ENCODE measurements at places on chromosomes 11 and 22.
A peak's percentile ranks its signal among the peaks of the same experiment; 100 is the strongest.

- DNase-seq = peak; percentile 90
Observed at GRCh38 chr22:42581762-42582716, 28.3 kb downstream of the SERHL2 start.

- DNase-seq = peak; percentile 99
Observed at GRCh38 chr11:809287-810039, at the start of gene RPLP2. Gene RPLP2 (plus strand): TSS chr11:809967. CDS start chr11:810235, 268 bp downstream.

DNA sequence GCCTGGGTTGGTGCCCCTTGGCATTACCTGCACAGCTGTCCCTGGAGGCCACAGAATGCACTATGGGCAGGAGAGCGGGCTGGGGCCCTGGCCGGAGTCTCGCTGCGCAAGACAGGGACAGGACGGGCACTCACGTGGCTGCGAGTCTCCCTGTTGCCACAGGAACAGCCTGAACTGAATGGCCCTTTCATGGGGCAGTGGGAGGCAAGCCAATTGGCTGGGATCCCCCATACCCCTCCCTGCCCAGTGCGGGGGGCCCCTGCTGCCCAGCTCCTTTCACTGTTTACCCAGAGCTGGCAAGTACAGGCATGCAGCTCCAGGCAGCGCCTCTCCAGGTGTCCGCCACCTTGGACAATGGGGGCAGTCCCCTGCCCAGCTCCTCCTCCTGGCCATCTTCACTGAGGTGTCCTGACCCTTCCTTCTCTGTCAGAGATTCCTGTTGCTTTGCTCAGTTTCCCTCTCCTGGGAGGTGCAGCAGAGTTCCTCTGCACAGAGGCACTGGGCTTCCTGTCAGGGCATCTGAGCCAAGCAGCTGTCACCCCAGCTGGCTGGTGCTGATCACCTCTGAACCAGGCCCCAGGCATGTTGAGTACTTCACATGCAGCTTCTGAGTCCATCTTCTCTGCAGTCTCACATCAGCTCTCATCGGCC lies 5.2 kb downstream of the USP2 start:
- no peak for DNase-seq

- no peak for DNase-seq
Observed at GRCh38 chr11:97525273-97525672, 1135.5 kb downstream of the JRKL start.

DNA sequence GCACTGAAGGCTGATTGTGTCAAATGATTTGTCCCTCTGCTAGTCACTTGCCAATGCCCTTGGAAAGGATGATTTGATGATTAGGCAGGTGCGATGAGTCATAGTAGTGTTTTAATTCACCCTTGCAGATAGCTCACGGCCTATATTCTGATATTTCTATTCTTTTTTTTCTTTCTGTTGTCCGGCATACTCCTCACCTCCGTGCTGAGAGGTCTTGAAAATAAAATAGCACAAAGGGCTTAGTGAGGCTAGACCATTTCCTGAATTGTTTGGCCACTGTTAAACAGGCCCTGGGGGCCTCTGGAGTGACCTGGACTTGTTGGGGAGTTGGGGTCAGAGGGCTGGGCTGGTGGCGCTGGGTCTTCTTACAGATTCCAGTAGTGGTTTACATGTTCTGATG lies 99.8 kb downstream of the ZBTB16 start:
- no peak for DNase-seq

DNA sequence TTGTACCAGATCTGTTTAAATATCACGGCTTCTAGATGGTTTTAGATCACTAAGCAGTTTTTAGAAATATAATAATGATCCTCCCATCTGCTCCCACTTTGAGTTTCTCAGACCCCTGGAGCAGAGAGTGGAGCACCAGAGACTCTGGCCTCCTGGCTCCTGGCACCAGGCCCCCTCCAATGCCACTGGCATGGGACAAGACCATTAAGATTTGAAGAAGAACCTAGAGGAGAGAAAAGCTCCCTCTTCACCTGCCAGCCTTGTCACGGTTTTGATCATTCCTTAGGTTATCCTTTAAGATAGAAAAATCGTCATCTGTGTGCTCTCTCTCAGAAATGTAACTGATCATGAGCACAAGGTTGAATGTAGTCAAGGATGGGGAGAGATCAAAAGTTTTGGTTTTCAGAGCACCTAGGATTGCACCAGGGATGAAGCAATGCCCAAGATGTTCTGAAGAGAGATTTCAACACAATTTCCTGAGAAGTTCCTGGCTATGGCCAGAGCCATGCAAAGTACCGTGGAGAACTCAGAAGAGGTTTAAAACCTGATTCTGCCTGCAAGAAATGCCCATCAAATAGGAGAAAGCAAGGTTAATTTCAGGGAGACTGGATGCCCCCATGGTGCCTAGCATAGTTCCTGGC lies 22.2 kb downstream of the IL10RA start:
- no peak for DNase-seq

GRCh38 chr22:49767355-49768062 lies 60.2 kb downstream of the BRD1 start:
- peak; percentile 50 for DNase-seq

- no peak for DNase-seq
Observed at GRCh38 chr22:47613606-47614350, 851.3 kb downstream of the TBC1D22A start.

- DNase-seq = no peak
Observed at GRCh38 chr11:73308961-73309919, 1.2 kb downstream of the ARHGEF17 start.

DNA sequence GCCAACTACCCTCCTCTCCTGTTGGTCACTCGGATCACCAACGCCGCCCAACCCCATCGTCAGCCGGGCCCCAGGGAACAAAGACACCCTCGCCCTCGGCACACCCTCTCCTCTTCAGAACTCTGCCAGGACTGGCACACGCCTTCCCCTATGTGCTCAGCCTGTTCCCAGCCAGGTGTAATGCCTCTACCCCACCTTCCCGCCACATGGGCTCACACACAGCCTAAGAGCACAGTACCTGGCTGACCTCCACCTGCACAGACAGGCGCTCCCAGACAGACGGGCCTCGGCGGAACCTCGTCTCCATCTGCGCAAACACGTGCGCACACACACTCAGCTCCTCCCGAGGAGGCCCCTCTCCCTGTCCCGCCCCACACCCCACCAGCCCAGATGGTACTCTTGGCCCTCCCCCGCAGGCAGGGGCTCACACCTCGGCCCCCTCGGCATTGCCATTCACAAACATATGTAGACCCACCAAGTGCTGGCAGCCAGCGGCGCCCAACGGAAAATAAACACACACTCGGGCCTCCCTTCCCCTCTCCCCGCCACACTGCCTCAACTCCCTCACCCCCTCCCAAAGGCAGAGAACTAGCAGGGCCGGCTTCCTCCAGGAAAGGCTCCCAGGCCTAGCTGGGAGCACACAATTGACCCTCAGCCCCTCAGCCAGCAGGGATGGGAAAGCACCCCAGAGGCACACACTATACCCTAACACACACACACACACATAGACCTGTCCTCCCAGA lies 8.5 kb downstream of the ELFN2 start:
- DNase-seq = no peak

DNA sequence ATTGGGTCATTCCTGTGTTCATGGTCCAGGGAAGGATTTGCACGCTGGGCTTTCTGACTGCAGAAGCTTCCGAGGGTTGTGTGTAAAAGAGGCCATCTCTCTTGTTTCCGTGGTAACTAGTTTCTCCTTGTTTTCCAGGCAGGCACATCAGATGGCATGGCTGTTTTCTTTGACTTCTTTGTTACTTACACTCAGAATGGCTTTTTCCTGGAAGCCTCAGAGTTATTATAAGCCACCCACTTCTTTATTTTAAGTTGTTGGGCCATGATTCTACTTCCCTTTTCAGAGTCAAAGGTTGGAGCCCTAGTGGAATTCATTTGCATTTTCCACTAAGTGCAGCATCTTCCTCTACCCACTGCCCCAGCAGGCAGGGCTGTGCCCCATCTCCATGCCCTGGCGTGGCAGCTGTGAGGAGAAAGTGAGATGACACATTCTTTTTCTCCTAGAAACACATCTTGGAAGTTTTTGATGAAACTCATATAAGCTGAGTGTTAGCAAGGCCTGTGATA lies 94.9 kb downstream of the PRR5L start:
- no peak for DNase-seq

- peak; percentile 62 for DNase-seq
Observed at GRCh38 chr11:279966-280705, 1.9 kb downstream of the NLRP6 start.

- no peak for DNase-seq
Observed at GRCh38 chr22:27697888-27698287, 103.7 kb downstream of the MN1 start.

DNA sequence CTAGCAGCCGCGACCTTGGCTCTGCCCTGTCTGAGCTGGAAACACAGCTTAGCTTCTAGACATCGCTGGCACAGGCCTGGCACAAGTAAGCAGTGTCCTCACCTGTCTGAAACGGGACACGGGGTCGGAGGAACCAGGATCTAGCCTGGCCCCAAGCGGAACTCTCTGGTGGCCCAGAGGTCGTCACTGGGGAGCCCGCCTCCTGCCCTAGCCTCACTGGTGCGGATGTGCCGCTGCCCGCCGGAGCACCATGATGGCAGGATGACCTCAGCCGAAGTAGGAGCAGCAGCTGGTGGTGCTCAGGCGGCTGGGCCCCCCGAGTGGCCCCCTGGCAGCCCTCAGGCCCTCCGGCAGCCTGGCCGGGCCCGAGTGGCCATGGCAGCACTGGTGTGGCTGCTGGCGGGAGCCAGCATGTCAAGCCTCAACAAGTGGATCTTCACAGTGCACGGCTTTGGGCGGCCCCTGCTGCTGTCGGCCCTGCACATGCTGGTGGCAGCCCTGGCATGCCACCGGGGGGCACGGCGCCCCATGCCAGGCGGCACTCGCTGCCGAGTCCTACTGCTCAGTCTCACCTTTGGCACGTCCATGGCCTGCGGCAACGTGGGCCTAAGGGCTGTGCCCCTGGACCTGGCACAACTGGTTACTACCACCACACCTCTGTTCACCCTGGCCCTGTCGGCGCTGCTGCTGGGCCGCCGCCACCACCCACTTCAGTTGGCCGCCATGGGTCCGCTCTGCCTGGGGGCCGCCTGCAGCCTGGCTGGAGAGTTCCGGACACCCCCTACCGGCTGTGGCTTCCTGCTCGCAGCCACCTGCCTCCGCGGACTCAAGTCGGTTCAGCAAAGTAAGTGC lies 871 bp downstream of the SLC35E4 start:
- DNase-seq = no peak

GRCh38 chr22:36797911-36798673 lies 18.7 kb downstream of the PVALB start:
- no peak for DNase-seq

DNA sequence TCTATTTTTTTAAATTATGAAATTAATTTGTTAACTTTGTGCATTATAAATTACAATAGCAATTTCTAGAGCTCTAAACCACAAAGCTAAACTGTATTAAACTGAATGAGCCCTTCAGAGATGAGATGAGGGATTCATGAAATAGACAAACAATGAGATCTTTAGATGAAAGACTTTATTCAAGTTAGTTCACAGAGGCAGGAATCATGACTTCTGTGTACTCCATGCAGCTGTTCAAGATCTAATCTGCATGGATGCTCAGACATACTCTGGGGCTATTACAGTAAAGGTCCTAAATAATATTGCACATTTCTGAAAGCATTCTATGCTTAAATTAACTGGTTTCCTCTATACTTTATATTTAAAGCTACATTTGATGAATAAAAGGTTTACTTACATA lies 122.7 kb downstream of the FCHSD2 start:
- DNase-seq = no peak

- DNase-seq = no peak
Observed at GRCh38 chr11:93199616-93200015, 1.8 kb upstream of the SLC36A4 start.

DNA sequence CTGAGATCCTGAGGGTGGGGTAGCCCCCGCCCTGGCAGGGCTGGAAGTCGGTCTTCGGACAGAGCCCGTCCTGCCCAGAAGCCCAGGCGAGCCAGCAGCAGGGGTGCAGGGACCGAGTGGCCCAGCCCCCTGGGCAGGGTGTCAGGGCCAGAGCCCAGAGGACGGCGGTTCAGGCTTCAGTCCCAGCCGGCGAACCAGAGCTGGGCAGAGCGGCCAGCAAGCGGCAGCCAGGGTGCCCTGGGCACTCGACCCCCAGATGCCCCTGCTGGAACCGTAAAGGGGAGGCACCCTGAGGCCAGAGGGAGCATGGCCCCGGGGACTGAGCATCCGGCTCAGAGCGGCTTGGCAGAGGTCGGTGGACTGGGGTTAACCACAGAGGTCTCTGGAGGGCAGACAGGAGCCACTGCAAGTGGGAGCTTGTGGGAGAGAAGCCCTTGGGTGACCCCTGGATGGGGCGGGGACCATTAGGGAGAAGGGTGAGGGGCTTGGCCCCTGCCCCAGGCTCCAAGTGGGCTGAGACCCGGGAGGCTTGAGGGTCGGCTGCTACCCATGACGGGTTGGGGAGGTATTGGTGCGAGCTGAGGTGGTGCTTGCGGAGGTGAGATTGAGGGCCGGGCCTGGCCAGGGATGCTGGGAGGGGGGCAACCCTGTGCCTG lies 15.9 kb downstream of the LSP1 start:
- no peak for DNase-seq

DNA sequence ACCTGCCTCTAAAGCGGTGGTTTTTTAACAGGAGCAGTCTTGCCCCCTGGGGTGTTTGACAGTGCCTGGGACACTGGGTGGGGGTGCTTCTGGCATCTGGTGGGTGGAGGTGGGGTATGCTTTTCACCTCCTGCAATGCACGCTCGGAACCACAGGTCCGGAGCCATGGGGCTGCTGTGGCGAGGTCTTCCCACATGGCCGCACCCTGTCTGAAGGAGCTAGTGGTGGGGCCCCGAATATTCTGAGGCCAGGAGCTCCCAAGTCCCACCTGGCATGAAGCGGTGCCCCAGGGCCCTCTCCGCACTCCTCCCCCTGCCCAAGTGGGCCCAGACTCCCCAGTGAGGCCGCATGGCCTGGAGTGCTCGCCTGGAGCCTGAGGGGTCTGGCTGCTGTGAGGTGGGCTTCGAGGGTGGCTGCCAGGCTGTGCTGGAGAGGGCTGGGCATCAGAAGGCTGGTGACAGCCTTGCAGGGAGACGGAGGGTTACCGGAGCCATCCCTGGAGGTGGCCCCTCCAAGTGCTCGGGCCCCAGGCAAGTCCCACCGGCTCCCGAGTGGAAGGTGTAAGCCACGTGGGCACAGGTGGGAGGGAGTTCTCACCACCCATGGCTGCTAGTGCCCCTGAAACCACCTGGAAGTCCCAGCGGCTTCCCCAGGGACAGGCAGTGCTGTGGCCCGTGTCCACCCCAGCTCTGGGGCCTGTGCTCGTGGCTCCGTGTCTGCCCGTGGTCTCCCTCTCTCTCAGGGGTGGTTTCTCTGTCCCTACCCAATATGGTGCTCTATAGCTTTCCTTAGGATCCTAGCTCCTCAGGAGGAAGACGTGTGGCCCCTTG lies 15.1 kb downstream of the TBX1 start:
- no peak for DNase-seq

- peak; percentile 84 for DNase-seq
Observed at GRCh38 chr22:36757668-36758211, 18.2 kb downstream of the IFT27 start.

DNA sequence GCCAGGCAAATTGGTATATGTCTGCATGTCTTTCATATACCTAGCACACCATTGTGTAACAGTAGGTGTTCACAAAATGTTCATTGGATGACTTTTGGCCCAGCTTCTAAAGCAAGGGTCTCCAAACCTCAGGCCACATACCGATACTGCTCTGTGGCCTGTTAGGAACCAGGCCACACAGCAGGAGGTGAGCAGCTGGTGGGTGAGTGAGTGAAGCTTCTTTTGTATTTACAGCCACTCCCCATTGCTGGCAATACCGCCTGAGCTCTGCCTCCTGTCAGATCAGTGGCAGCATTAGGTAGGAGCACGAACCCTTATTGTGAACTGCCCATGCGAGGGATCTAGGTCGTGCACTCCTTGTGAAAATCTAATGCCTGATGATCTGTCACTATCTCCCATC lies 836.6 kb downstream of the NTM start:
- DNase-seq = no peak

GRCh38 chr11:92861634-92862033 lies 107.8 kb upstream of the MTNR1B start:
- no peak for DNase-seq

GRCh38 chr11:8075119-8075726 lies 5.8 kb upstream of the TUB start:
- no peak for DNase-seq

Measured in activated T-cell treated with anti-CD3 and anti-CD28 coated beads, Interleukin-2, amount 50 U/mL, for 48 hours (primary cell).